ENCODE measurements at places on chromosomes 13 and 19.
A peak's percentile ranks its signal among the peaks of the same experiment; 100 is the strongest.

DNA sequence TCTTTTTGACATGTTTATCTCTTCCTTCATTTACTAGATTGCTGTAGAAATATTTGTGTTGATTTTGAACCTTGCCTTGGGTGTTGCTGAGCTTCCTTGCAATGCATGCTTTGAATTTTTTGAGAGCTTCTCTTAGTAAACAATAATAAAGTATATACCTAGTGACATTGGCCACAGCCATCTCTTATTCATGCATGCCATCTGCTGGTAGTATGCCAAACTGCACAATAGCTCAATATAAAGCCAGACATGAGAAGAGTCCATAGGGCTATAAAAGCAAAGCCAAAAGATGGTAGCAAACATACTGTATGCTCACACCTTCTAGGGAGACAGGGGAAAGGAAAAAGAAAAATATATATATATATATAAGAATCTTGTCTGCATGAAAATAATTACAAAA lies 18.9 kb upstream of the ZSCAN5A start:
- no peak for DNase-seq

DNA sequence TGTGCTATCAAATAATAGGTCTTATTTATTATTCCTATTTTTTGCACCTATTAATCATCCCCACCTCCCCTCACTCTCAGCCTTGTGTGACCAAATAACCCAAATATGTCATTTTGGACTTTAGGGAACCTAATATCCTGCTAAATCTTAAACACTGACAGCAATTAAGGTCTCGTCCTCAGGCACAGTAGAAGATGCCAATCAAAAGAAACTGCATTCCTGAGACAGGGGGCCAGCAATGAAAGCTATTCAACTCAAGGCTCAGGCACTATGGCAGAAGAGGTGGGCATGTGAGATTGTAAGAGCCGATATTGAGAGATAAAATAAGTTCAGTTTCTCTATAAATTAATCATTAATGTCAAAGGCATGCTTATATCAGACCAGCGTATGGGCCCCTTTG lies 1437.7 kb upstream of the PCDH9 start:
- DNase-seq: no peak

- peak; percentile 83 for DNase-seq
These were observed at the start of gene SLC1A5 for GRCh38 chr19:46788262-46788967. TSS of gene SLC1A5 (minus strand) at chr19:46788594. CDS start at chr19:46787965, 629 bp downstream.

- no peak for DNase-seq
These were observed 977 bp downstream of the PCDH20 start for GRCh38 chr13:61414686-61415057.

DNA sequence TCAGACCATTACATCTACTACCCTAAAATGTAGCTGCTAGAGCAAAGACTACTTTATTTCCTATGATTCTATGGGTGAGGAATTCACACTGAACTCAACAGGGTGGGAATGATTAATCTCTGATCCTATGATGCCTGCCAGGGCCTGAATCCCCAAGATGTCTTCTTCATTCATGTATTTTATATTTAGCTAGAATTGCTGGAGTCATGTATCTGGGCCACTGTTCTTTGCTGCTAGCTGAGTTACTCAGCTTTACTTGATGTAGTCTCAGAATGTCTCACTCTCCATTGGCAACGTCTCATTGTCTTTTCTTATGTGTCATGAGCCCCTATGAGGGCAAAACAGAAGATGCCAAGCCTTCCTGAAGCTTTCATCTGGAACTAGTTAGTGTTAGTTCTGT lies 21.1 kb downstream of the ZNF582 start:
- DNase-seq: no peak

- DNase-seq: no peak
These were observed 1.5 kb downstream of the ONECUT3 start for GRCh38 chr19:1754636-1755466.

DNA sequence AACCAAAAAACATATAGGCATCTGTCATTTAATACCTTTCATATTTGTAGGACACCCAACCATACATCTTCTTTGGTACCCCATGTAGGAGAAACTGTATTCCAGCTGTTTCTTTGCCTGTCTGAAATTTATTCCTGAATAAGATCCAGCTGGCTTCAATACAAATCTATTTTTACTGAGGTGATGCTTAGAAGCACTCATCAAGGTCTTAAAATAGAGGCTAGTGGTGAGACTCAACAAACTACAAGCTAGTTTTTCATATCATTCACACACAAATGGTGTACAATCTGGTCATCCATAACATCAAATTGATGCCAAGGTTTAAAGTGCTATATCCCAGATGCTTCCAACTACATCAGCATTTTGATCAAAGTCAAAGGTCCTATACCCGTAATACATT lies 1071.3 kb upstream of the MIR17HG start:
- no peak for DNase-seq

DNA sequence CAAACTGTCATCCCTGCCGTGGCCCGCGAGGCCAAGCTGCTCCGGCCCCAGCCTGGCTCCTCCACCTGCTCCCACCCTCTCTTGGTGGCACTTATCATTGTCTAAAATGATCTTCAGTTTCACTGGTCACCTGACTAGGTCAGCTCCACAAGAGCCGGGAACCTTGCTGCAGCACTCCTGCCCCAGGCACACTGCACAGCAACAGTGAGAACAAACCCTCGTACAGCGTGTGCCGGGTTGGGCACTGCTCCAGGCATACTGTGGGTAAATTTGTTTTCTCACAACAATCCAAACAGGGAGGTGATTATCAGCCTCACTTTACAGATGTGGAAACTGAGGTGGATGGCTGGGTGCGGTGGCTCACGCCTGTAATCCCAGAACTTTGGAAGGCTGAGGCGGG lies 8.9 kb downstream of the DEDD2 start:
- no peak for DNase-seq

GRCh38 chr13:110886870-110887596 lies 27.8 kb downstream of the ANKRD10 start:
- no peak for DNase-seq

- no peak for DNase-seq
These were observed 893.4 kb downstream of the DIAPH3 start for GRCh38 chr13:59270327-59270726.

GRCh38 chr13:38703255-38703654 lies 16.4 kb downstream of the FREM2 start:
- no peak for DNase-seq

DNA sequence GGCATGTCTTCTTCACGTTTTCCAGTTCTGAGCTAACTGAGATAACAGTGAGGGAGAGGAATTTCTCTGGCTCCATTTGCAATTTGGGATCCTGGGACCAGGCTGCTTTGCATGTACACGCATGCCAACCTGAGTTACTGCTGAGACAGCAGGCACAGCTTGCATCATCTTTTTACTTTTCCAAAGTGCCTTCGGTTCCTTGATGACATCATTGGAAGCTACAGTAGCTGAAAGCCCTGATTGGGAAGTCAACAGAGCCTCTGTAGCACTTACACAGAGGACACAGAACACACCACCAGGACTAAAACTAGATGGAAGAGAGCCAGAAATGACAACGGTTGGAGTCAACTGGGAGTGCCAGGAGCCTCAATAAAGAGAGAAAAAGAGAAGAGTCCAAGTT lies 399.1 kb upstream of the GPC6 start:
- no peak for DNase-seq
